ENCODE measurements at places on chromosomes 1 and 21.

GRCh38 chr1:46612937-46613660 is 3.5 kb downstream of the MOB3C start:
- no peak for DNase-seq

DNA sequence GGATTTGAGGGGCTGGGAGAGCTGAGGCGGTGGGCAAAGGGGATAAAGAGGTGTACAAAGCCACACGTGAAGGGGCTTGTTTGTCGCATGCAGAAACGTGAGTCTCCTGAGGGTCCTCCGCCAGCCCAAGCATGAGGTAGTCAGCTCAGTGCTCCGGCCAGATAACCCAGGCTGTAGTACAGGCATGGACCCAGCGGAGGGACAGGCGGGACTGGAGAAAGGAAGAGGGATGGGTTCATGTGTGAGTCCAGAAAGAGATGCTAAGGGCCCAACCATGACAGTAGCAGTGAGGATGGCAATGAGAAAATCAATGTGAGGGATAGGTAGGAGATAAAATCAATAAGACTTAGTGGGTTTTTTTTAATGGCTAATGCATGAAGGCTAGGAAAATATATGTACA is 13.7 kb upstream of the ELK4 start:
- no peak for DNase-seq

DNA sequence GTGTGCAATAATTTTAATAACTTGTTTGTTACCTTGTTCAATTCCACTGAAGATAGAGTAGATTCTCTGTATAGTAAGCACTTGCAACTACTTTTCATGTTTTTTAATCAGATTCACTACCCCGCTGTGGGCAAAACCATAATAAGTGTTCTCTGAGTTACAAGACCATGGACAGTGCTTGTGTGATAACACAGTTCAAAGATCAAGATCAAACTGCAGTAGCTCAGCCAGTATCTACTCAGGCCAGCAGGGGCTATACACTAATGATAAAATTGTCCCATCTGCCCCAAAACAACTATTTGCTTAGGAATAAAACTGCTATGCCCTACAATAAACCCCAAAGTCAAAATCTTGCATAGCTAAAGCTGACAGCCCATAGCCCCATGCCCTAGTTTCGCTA is 129.6 kb downstream of the LRRC7 start:
- DNase-seq: no peak

DNA sequence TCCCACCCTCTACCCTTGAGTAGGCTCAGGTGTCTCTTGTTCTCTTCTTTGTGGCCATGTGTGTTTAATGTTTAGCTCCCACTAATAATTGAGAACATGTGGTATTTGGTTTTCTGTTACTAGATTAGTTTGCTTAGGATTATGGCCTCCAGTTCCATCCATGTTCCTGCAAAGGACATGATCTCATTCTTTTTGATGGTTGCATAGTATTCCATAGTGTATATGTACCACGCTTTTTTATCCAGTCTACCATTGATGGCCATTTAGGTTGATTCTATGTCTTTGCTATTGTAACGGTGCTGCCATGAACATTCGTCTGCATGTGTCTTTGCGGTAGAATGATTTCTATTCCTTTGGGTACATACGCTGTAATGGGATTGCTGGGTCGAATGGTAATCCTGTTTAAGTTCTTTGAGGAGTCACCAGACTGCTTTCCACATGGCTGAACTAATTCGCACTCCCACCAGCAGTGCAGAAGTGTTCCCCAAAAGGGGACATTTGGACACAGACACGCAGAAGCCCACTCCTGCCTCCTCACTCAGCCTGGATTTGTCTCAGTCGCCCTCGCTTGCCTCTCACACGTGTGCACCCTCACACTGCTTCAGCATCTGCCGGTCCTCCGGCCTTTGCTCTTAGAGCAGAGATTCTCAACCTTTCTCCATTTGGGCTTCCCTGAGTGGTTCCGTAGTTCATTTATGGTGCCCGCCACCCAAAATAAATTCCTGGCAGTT is 3.7 kb downstream of the MX2 start:
- DNase-seq: no peak

GRCh38 chr21:46650476-46651098 is 15.1 kb downstream of the PRMT2 start:
- no peak for DNase-seq

GRCh38 chr1:78540048-78540447 is 49.3 kb downstream of the PTGFR start:
- DNase-seq: no peak
